ENCODE measurements at places on chromosomes 7 and 10.

- DNase-seq: no peak
Measured at GRCh38 chr7:123717689-123718088, 31.1 kb downstream of the WASL start.

- DNase-seq: no peak
Measured at GRCh38 chr7:110105307-110105706, 985.6 kb upstream of the LRRN3 start.

GRCh38 chr10:88110355-88110754, 246.9 kb downstream of the PTEN start:
- no peak for DNase-seq

GRCh38 chr7:11191081-11191480, 217.4 kb downstream of the PHF14 start:
- DNase-seq: no peak

DNA sequence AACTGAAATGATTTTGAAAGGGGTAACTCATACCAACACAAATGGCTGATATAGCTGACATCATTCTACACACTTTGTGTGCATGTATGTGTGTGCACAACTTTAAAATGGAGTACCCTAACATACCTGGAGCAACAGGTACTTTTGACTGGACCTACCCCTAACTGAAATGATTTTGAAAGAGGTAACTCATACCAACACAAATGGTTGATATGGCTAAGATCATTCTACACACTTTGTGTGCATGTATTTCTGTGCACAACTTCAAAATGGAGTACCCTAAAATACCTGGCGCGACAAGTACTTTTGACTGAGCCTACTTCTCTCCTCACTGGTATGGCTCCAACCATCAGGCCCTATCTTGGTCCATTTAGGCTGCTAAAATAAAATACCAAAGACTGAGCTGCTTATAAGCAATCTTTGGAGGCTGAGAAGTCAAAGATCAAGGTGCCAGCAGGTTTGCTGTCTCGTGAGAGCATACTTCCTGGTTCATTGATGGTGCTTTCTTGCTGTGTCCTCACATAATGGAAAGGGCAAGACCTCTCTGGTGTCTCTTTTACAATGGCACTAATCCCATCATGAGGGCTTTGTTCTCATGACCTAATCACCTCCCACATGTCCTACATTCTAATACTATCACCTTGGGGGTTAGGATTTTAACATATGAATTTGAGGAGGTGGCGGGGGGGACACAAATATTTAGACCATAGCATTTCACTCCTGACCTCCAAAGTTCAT, 173.3 kb downstream of the CFTR start:
- DNase-seq: no peak

DNA sequence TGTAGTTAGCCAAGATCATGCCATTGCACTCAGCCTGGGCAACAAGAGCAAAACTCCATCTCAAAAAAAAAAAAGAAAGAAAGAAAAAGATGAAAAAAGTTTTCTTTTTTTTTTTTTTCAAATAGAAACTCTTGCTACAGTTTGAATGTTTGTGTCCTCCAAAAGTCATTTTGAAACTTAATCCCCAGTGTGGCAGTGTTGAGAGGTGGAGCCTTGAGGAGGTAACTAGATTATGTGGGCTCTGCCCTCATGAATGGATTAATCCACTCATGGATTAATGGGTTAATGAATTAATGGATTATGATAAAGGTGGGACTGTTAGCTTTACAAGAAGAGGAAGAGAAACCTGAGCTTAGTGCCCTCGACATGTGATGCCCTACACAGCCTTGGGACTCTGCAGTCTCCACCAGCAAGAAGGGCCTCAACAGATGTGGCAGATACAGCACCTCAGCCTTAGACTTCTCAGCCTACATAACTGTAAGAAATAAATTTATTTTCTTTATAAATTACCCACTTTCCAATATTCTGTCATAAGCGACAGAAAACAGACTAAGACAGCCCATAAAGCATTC, 25.1 kb downstream of the CPEB3 start:
- no peak for DNase-seq

GRCh38 chr7:43110791-43111535, 1.5 kb upstream of the HECW1 start:
- DNase-seq: no peak

GRCh38 chr10:107059872-107060271, 104.6 kb downstream of the SORCS1 start:
- DNase-seq: no peak

- no peak for DNase-seq
Measured at GRCh38 chr10:50439806-50440205, 183.9 kb downstream of the SGMS1 start.

DNA sequence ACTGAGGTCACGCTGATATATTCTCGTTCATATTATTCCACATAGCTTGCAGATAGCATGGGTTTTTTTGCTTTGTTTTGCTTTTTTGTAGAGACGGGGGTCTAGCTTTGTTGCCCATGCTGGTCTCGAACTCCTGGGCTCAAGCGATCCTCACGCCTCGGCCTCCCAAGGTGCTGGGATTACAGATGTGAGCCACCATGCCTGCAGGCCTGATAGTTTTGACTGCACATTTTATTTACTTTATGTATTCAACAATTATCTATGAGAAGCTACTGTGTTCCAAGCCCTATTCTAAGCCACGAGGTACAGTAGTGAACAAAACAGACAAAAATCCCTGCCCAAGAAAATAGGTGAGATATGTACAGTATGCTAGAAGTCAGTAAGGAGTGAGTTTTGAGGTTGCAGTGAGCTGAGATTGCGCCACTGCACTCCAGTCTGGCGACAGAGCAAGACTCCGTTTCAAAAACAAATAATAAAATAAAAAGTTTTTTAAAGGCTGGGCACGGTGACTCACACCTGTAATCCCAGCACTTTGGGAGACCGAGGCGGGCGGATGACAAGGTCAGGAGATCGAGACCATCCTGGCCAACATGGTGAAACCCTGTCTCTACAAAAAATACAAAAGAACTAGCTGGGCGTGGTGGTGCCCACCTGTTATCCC, 1.3 kb upstream of the YWHAG start:
- DNase-seq: no peak

DNA sequence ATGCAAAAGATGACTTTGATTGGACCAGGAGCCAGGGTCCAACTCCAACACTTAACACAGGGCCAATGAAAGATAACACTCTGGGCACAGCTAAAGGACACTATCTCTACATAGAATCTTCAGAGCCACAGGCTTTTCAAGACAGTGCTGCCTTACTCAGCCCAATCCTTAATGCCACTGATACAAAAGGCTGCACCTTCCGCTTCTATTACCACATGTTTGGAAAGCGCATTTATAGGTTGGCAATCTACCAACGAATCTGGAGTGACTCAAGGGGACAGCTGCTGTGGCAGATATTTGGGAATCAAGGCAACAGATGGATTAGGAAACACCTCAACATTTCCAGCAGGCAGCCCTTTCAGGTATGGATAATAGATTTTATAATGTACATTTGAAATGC, 160.7 kb downstream of the MALRD1 start:
- DNase-seq: no peak

DNA sequence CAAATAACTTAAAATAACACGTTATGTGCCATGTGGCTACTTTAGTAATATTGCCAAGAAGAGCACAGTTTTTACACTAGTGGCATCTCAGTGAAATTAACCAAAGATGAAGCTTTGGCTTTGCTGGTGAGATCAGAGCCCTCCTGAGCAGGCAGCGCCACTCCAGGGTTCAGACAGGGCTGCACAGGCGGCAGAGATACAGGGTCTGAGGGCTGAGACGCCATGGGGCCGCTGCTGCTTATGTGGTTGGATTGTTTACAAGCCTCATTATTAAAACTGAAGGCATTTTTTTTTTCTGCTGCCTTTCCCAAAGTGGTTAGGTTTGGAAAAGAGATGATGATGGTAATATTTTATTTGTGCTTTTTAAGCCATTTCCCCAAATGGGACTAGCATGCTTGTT, 68.8 kb upstream of the DNAJB6 start:
- DNase-seq: no peak

- no peak for DNase-seq
Measured at GRCh38 chr10:77072361-77072835, 565.2 kb downstream of the KCNMA1 start.

DNA sequence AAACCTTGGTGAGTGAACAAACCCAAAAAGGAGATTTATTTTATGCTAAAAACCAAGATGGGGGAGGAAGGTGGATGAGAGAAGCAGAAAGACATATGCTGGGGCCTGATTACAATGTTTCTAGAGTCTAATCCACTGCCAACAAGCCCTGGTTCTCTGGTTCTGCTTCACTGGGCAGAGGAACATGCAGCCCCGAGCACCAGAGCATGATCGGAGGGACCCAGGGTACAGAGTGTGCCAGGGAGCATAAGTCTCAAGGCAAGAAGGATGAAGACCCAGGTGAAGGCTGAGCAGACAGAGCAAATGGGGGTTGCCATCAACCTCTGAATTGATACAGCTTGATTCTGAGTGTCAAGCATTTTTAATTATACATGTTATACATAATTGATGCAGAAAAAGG, 30.7 kb downstream of the SLC16A12 start:
- no peak for DNase-seq

DNA sequence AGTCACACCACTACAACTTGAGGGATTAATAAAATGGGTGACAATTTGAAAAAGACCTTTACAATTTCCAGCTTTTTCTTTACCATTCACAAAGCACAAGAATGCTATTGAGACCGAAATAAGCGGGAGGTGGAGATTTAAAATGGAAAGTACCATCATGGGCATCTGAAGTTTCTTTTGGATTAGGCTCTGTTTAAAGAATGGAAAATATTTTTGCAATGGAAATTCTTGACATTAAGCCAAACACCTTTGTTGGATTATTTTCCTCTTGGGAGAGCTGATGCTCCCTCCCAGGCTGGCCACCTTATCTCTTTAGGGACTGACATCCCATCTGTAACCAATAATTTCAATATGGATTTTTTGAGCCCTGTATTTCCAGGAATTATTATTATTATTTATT, 62.5 kb downstream of the BPGM start:
- DNase-seq: no peak

DNA sequence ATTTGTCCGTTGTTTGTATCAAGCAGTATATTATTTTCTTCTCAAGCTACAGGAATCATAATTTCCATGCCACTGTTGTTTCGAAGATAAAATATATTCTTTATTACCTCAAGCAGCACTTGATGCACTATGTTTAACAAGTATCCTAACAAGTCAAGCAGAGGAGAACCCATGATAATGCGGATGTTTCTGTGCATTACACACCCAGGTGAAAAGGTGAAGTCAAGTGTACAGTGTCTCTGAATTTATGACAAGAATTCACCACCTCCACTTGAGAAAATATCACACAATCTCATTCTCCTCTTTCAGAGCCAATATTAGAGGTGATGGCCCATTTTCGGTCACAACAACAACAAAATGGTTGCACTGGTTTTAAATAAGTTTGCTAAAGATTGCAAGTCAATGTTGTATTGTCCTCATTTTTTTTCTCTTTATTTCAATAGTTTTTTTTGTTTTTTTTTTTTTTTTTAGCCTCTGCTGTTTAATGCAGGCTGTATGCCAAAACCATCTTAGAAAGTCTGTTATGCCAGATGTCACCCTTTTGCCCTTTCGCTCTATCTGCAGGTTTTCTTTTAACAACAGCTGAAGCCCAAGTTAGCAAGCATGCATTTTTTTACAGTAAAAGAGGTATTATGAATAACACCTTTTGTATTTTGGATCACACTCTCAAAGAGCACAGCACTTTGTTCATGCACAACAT, 568.7 kb upstream of the LRRN3 start:
- DNase-seq: no peak

GRCh38 chr7:105000927-105001336, 13.1 kb upstream of the KMT2E start:
- no peak for DNase-seq

DNA sequence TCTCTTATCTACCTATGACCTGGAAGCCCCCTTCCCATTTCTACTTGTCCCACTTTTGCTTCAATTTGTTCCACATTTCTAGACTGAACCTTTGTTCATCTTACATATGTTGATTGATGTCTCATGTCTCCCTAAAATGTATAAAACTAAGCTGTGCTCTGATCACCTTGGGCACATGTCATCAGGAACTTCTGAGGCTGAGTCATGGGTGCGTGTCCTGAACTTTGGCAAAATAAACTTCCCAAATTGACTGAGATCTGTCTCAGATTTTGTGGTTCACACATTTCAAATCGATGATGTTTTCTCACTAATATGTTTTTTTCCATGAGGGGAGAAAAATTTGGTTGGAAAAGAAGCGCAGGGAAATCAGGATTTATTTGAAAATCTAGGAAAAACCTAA, 406.2 kb upstream of the LRRTM3 start:
- no peak for DNase-seq

DNA sequence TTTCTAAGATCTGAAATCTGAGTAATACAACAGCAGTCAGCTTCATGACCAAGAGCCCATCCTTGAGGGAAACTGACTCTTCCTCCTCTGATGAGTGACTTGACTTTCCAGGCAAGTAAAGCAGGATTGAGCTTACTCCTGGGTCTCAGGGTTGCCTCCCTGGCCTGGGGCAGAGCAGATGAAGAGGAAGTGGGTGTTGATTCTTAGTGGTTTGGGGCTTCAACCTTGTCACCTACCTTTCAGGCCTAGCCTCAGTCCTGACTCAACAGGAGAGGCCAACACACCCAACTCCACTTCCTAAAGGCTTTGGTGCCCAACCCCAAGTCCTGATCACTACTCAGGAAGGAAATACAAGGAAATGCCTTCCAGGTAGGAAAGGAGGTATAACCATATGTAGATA, 54.1 kb downstream of the KCNMA1 start:
- no peak for DNase-seq

- no peak for DNase-seq
Measured at GRCh38 chr10:27724287-27724686, 21.3 kb downstream of the MKX start.

- DNase-seq: no peak
Measured at GRCh38 chr10:83764666-83765065, 374.6 kb upstream of the GHITM start.

DNA sequence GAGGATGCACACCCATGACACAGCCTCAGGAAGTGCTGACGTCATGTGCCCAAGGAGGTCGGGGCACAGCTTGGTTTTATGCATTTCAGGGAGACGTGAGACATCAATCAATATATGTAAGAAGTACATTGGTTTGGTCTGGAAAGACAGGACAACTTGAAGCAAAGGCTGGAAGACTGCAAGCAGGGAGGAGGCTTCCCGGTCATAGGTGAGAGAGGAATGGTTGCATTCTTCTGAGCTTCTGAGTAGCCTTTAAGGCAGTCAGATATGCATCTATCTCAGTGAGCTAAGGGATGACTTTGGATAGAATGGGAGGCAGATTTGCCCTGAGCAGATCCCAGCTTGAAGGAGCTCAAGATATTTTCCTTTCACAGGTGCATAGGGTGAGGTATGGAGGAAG, 349.5 kb downstream of the TYW1 start:
- no peak for DNase-seq

DNA sequence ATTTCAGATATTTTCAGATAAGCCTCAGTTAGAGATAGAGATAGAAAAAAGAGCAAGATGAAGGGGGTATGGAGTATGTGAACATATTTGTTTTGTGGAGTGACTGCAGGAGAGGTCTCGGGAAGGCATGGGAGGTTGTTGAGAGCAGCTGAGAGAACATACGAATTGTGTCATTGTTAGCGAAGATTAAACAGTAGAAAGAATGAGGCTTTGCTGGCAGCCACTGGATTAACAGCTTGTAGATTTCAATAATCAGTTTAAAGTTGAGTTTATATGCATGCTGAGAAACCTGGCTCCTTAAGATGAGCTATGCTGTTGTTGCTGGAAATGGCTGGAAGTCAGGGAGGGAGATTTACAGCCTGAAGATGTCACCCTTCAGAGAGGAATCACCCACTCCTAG, 100.9 kb upstream of the SORCS3 start:
- DNase-seq: no peak

- no peak for DNase-seq
Measured at GRCh38 chr7:128407751-128408708, 1.8 kb downstream of the IMPDH1 start.

- DNase-seq: no peak
Measured at GRCh38 chr7:69211739-69212138, 386.5 kb upstream of the AUTS2 start.

Data from effector CD8-positive, alpha-beta T cell (primary cell).